Mucosa of descending colon (tissue), 3 donors: ENCODE measurements at places on chromosomes 3 and 15.

- DNase-seq: no peak
These were observed 346.1 kb downstream of the EPHB1 start for GRCh38 chr3:135141160-135141559.

GRCh38 chr3:156535162-156535627 is 19.7 kb downstream of the SSR3 start:
- no peak for DNase-seq

GRCh38 chr15:85795337-85796305 is 896 bp upstream of the KLHL25 start:
- DNase-seq: no peak

DNA sequence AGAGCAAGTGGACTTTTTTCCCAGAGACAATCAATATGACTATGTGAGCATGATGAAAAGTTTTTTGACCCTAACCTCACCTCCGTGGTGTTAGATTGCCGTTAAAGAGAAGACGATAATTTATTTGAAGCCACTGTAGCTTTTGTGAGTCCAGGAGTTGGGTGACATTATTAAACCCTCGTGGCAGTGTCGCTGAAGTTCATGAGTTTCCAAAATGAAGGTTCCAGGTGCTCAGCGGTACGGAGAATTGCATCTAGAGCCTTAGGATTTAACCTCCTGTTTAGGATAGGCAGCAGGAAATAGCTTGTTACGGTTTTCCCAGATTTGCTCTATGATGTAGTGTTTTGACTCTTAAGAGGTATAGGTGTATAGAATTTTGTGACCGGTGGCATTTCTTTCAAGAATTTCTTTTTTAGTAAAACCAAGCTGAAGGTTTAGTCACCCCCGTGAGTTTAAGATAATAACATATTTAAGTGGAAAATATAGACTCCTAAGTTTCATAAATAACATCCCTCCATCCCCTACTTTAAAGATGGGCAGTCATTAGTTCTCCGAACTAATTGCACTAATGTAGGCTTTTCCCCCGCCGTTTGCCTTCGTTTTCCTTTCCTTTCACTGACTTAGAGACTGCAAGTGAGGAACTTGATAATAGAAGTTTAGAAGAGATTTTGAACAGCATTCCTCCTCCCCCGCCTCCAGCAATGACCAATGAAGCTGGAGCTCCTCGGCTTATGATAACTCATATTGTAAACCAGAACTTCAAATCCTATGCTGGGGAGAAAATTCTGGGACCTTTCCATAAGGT is 2.0 kb downstream of the SMC4 start:
- peak; percentile 38 for DNase-seq

- no peak for DNase-seq
These were observed 249.1 kb downstream of the TBL1XR1 start for GRCh38 chr3:176948151-176948550.

DNA sequence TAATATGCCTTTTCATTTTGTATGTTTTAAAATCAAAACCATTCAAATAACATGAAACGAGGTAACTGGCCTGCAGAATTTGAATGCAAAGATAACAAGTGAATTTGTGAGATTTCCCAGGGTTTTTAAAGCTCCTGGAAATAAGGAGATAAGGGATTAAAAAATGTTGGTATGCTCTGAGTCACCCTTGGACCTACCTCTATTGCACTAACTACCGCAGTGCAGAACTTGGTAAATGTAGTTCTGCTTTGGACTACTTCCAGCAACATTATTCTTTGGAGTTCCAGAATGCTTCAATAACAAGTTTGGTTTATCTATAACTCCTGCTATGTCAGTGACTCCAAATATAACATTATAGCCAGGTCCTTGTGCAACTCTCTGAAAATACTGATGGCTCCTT is 201.7 kb downstream of the GAP43 start:
- no peak for DNase-seq

- no peak for DNase-seq
These were observed 182.7 kb downstream of the MEIS2 start for GRCh38 chr15:36917411-36918267.

DNA sequence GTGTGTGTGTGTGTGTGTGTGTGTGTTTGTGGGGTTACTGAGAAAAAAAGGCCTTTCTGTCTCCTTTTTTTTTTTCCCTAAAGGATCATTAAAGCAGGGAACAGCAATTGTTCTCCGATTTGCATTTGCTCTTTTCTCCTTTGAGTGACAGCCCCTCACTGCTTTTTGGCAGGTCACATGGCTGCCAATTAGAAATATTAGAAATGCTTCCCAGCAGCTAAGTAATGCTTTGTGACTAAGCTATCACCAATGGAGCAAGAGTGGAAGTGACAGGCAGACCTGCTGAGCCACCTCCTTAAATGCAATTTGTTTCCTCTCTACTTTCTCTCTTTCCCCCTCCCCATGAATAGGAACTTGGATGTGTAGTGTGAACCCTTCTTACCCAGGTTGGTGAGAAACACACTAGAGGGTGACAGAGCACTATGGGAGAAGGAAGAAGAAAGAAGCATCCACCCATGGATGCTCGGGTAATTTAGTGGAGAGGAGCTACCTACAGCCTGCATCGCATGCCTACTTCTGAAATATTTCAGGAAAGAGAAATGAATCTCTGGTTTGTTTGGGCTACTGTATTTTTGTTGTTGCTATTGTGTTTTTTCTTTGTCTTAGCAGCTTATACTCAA is 165.2 kb upstream of the PDZRN3 start:
- DNase-seq: no peak

DNA sequence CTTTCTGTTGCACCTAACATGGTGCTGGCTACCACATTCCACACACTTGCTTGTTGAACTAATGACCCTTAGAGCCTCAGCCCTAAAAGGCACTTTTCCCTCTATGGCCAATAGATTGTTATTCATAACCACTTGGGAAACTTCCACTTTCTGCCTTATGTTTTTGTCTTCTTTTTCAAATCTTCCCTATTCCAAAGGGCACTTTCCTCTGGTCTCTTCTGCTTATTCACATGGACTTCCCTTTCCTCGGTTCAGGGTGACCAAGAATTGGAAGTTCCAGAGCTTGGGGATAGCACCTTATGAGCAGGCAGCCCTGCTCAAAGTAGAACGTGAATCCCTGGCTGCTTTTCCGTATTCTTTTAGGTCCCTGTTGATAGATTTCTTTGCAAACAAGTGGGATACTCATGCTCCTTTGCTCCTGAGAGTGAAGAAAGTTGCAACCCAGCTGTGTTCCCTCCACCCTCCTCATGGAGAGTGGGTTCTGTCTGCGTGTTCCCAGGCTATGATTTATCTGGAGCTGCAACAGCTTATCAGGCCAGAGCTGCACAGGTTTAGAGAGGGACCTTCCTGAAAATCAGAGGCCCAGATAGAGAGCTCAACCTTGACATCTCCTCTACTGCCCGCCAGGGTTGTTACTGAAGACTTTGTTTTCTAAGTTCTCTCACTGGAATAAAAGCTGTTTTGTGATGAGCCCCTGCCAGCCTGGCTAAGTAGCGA is 58.8 kb upstream of the MYZAP start:
- DNase-seq: no peak

DNA sequence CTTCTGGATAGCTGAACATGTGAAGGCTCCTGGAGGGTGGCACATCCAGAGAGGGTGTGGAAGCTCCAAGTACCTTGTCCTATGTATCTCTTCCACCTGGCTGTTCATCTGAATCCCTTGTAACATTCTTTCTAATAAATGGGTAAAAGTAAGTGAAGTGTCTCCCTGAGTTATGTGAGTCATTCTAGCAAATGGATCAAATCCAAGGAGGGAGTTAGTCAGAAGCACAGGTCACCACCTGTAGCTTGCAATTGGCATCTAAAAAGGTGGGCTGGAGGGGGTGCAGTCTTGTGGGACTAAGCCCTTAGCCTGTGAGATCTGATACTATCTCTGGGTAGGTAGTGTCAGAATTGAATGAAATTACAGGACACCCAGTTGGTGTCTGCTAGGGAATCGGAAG is 71.0 kb downstream of the WWTR1 start:
- DNase-seq: no peak

DNA sequence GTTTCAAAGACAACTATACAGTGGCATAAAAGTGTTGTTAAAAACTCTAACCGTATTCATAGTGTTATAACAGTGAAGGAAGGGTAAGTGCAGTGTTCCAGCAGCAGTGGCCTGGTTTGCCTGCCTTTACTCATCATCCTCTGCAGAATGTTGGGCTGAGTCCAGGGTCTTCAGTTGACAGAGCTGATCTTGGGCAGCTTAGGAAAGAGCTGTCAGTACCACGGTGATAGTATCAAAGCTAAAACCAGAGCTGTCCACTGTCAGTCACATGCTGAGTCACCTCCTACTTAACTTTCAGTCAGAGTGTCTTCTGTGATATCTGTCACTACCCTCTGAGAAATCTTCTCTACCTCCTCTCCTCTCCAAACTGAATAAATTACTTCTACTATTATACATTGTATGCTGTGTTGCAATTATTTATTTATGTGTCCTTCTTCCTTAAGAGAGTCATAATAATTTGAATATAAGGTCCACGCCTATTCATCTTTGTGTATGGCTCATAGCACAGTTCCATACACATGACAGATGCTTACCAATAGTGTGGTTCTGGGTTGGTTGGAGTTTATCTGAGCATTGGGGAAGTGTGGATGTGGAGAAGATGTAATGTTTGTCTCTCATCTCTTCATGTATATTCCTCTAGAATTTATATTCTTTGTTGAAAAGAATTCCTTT is 242.1 kb downstream of the ZIC1 start:
- no peak for DNase-seq

DNA sequence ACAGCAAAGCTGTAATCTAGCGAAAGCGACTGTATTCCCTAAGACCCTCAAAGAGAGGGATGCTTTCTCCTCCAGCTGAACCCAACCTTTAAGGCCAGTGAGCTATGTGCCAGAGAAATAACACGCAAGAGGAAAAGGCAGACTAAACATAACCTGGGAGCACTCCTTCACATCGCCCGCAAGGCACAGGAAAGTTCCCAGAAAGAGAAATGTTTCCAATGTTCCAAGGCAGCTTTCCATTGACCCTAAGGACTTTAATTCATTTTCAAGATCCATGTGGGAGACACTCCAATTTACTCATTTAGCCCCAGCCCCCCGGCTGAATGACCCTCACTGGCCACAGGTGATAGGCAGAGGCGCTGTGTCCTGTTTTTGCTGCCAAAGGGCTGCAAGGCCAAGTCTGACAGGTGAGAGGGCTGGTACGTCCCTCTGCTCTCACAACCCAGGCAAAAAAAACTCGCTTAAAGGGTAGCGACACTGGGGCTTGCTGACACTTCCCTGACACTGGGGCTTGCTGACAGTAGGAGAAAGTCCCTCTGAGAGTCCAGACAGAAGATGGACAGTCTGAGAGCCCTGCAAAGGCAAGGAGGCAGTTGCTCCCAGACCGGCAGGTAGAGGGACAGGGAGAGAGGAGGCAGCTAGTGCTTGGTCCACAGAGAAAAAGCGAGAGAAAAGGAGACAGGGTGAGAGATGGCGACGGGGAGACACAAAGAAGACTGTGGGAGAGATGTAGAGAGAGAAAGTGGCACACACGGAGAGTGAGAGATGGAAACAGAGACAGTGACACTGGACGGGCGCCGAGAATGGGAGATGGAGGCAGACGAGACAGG is 702 bp downstream of the ARHGEF3 start:
- no peak for DNase-seq

DNA sequence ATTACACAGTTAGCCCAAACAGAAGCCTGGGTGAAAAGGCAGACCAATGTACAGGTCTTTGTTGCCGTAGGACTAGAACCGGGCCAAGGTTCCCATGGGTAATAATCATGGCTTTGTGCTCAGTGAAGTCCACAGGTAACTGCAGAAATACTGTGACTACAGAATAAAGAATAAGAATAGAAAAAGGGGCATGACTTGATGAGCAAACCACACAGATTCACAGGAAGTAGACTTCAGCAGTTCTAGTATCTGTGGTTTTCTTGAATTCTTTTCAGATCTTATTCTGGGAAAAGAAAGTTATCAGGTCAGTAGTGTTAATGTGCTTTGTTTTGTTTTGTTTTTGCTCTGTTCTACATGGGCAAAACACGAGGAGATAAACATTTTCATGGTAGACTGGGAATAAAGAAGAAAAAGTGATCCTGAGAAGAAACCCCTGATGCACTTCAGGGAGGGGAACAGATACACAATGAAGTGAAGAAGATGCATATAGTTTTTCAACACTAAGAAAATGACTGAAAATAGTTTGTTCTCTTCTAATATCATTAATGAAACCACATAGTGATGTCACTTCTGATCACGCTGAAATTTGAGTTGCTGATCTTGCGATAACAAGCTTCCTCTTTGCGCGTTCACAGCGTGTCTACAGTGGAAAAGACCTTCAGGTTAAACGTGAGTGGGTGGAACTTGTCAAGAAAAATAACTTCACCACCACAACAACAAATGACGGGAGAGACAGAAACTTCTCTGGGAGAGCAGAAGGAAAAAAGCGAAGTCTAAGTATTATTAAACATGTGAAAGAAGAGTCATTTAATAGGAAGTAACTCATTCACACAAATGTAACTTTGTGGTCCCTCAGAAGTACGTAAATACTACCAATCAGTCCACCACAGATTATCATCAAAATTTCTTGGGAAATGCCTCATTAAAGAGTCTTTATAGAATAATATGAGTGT is 315.8 kb upstream of the SATB1 start:
- no peak for DNase-seq

DNA sequence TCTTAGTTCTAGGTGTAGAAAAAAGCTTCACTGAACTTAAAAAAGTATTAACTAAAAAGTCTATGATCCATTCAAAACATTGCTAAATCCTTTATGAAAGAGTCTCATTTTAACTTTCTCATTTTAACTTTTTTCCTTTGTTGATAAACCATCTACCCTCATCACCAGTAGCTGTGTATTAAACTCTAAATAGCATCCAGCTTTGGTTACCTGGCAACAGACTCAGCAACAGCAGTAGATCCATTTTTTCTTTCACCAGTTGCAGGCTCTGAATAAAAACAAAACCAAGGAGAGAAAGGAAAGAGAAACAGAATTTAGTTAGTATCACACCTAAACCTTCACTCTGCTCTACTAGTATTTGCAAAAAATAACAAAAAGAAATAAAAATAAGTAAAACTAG is 51.6 kb downstream of the TP53BP1 start:
- no peak for DNase-seq

- DNase-seq: no peak
These were observed 156.0 kb downstream of the NSMCE3 start for GRCh38 chr15:29113336-29114220.

- no peak for DNase-seq
These were observed 24.2 kb downstream of the WDR93 start for GRCh38 chr15:89714775-89715174.

DNA sequence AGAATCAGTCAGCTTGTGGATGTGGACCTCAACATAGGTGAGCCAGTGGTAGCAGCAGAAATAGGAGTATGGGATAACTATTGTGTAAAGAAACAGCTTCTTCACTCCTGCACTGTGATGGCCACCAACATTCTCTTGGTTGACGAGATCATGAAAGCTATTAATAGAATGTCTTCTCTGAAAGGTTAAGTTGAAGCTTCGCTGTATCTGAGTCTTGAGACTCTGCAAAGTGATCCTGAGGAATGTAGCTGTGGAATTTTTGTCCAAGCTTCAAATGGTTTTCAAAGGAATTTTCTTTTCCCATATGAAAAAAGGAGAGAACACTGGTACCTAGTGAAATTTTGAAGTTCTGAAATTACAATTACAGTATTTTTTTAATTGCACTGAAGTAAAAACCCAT is 146.3 kb downstream of the GMNC start:
- DNase-seq: no peak
